ENCODE measurements at places on chromosomes 1 and 21. TPM values are rescaled to one million over a fixed set of nuclear protein-coding genes. Genes with fewer than 3 reads are reported as not detected.

- peak; percentile 79 for DNase-seq
- no peaks in the 10 kb centered on the region for H3K27me3 ChIP-seq
- peak overlapping the region; percentile 95 for H3K27ac ChIP-seq
- H3K36me3 ChIP-seq = peaks cover 54% of the 10 kb centered on the region
- H3K4me3 ChIP-seq = peak overlapping the region; percentile 88
Measured at GRCh38 chr1:246930830-246931548, 759 bp downstream of the AHCTF1 start.

The TNFAIP8L2 gene
- total RNA-seq = not detected

DNA sequence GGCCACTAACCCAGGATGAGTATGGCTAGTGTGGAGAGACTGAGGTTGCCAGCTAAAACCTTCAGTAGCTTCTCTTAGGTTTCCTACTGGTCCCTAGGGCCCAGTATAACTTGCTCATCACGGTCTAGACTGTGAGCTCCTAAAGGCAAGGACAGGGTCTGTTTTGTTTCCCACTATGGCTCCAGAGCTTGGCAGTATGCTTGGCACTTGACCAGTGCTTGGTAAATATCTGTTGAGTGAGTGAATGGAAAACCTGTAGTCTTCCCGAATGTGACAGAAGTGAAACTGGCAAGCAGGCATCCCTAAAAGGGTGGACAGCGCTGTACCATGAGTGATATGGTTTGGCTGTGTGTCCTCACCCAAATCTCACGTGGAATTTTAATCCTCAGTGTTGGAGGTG, 13.1 kb upstream of the PARS2 start:
- no peak overlapping the region for H3K4me3 ChIP-seq
- no peak overlapping the region for H3K27ac ChIP-seq
- peaks cover 12% of the 10 kb centered on the region for H3K36me3 ChIP-seq
- no peaks in the 10 kb centered on the region for H3K27me3 ChIP-seq
- no peak for DNase-seq
- peaks cover 7% of the 10 kb centered on the region for H3K4me1 ChIP-seq

DNA sequence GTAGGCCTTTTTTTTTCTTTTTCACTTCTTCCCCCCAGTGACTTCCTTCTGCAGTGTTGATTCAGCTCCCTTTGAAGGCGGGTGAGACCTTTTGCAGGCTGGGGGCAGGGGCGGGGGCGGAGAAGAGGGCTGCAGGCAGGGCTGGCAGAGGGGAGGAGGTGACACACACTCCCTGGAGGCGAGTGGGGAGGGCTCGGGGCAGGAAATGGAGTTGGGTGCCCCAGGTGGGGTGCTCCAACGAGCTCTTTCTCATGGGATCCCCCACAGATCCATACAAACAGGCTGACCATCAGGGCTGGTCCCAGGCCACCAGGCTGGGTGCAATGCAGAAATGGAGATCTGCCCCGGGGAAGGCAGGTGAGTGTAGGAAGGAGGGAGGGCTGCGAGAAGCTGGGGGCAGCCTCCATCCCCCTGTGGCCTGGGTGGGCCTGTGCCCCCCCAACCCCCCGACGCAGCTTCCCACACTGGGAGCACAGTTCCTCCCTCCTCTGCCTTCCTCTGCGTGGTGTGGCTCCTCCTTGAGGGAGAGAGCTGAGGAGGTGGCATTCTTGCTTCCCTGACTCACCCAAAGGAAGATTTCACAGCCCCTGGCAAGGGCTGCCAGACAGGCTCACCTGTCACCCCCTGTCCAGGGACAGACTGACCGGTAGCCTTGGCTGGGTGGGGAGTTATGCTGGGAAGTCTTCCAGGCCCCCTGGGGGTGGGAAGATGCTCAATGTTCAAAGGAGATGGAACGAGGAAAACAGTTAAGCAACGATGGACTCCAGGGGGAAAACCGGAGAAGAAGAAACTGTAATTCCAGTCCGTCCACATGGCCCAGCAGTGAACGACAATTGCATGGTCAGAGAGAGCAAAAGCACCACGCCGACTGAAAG, 7.1 kb upstream of the ITGB2 start:
- DNase-seq = peak; percentile 94
- H3K36me3 ChIP-seq = peaks cover 7% of the 10 kb centered on the region
- peaks cover 64% of the 10 kb centered on the region for H3K4me1 ChIP-seq
- H3K27ac ChIP-seq = peak overlapping the region; percentile 80
- H3K27me3 ChIP-seq = no peaks in the 10 kb centered on the region
- H3K4me3 ChIP-seq = peak overlapping the region; percentile 60

GRCh38 chr1:174077749-174078490, 55.8 kb upstream of the RC3H1 start:
- H3K36me3 ChIP-seq = no peaks in the 10 kb centered on the region
- H3K4me1 ChIP-seq = no peaks in the 10 kb centered on the region
- H3K27ac ChIP-seq = no peak overlapping the region

DNA sequence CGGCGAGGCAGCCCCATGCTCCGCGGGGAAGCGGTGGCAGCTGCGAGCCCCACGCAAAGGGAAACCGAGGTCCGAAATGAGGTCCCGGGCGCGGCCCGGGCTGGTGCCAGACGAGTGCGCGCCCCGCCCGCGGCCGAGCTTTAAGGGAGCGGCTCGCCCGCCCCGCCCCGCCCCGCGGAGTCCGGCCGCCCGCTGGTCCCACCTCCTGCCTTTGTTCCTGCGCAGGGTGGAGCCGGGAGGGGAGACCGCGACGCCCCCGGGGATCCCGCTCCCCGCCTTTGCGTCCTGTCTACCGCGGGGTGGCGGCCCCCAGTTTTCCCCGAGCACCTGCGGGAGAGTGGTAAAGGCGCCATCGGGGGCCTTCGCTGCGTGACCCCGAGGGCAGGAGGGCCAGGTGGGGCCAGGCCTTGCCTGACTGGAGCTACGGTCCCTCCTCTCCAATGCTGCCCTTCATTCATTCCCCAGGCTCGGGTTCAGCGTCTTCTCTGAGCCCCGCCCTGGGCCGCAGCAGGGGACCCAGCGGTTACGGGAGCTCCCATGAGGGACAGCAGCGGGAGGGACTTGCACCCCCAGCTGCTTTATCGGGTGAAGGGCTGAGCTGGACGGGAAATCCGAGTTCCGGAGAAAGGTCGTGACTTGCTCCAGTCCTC, at the start of gene HES2:
Gene HES2, minus strand, starts transcription at position 116 of the 650 bp plus-strand sequence. Its CDS starts 99 bp downstream, at position 17.
- H3K27me3 ChIP-seq = no peaks in the 10 kb centered on the region
- no peaks in the 10 kb centered on the region for H3K36me3 ChIP-seq
- peak within 1 kb of the TSS; percentile 65 for H3K4me3 ChIP-seq
- H3K4me1 ChIP-seq = peaks cover 29% of the 10 kb centered on the region
- DNase-seq = peak; percentile 58
- H3K27ac ChIP-seq = no peak within 1 kb of the TSS

All from MCF 10A (cell line).